Caco-2 (cell line): ENCODE measurements at places on chromosomes 13 and 19. TPM values are rescaled to one million over a fixed set of nuclear protein-coding genes. Genes with fewer than 3 reads are reported as not detected.

DNA sequence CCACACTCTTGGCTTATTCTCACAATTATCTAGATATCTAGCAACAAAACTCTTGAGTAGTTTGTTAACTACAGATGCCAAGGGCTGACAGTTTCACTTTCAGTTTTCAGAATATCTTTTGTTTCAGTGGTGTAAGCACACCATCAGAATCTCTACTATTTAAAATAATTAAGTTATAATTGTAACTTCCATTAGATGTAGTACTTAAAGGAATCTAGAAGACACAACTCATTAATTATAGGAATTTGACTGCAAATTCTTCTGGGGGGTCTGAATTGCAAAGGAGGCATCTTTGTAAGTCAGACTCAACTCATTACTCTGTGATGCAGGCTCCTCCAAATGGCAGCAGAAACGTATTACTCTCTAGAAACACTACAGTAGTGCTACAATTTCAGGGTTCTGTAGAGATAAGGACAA lies 44.9 kb upstream of the USPL1 start:
- no peak for DNase-seq

GRCh38 chr19:10976131-10976892 lies 15.5 kb downstream of the SMARCA4 start:
- DNase-seq: no peak

GRCh38 chr13:22047785-22048104 lies 376.9 kb downstream of the FGF9 start:
- no peak for DNase-seq

- DNase-seq: no peak
These were observed 129.4 kb downstream of the TUBA3C start for GRCh38 chr13:19052180-19052579.

DNA sequence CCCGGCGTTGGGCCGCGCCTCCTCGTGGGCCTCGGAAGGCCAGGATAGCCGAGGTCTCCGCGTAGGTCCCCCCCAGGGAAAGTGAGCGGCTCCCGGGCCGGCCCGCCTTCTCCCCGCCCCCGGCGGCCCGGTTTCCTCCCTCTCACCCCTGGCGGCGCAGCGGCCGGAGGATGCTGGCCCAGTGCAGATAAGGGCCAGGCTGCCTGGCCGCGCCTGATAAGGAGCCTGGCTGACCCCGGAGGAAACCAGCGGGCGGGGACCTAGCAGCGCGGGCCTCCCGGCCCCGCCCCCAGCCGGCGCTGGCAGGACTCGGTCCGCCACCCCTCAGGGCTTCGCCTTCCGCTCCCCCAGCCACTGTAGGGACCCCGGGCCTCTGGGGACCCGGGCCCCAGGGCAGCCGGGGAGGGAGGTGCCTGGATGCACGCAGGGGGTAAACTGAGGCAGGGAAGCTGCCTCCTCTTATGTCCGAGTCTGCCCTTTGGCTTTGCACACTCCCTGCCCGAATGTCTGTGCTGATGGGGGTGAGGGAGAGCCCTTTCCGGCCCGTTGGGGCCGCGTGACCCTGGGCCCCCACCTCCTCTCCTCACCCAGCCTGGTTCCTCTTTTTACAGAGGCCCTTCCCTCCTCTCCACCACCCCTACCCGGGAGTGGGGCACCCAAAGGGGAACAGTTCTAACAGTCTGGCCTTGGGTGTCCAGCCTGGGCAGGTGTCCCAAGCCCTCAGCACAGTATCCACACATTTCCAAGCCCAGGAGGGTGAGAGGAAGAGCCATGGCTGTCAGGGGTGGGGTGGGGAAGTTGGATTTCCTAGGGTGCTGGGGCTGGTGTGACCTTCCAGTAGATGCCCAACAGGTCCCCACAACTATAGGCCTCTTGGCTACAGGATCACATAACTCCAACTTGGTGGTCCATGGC lies at the start of gene LYL1:
LYL1 (minus strand) TSS at position 193 of the 915 bp plus-strand sequence. CDS start 1,687 bp downstream, outside the sequence.
- DNase-seq: peak; percentile 75

DNA sequence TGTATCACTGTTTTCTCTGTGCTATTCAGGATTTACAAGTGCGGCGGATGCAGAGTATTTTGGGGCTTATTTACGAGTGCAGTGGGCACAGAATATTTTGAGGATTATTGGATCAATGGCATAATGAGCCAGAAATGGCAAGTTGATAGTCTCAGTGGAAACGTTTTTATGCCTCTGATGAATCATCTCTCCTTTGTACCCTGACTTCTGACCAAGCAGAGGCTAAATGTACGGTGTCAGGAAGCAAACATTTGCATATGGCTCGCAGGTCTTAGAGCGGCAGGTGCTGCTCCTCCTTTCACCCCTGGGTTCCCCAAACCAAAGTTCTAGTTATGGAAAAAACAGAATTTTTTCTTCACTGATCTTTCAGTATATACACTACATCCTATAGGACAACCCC lies 94.5 kb downstream of the LIG4 start:
- DNase-seq: no peak

GRCh38 chr13:75694722-75695121 lies 58.6 kb downstream of the LMO7 start:
- no peak for DNase-seq

GRCh38 chr19:14166999-14167575 lies 30.7 kb upstream of the ASF1B start:
- no peak for DNase-seq

DNA sequence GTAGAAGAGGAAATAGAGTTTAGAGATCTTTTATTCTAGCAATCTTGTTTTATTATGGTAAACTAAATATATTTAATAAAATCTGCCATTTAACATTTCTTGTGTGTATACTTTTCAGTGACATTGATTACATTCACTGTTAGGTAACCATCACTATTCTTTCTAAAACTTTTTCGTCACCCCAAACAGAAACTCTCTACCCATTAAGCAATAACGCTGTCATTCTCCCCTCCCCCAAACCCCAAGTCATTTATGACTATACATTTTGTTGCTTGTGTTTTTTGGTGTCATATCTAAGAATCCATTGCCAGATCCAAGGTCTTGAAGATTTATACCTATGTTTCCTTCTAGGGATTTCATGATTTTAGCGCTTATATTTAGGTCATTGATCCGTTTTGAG lies 10.6 kb downstream of the URI1 start:
- no peak for DNase-seq

DNA sequence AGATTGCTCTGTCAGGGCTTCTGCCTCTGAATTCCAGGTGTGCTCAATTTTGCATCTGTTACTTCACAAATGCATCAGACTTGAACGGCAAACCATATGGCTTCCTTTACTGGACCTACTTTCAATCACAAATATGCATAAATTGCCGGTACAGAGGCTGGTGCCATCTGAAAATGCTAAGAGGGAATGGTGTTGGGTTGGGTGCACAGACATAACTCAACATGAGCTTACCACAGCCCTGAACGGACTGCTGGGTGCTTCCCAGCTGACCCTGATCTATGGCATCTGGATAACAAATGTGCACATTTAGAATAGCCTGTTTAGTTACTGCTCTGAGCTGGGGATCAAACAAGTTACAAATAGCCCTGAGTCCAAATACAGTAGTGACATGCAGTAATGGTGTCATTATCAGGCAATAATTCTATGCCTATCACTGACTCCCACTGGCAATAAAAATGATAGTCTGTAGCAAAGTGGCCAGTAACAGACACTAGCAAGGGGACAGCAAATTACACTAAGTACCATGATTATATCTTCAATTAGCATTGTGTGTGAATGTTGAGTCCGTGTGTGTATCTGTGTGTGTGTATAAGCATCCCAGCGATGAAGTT lies 927.3 kb downstream of the DIAPH3 start:
- no peak for DNase-seq

Gene CEACAM8
- not detected in 2 replicates for total RNA-seq

Gene DLL3
- 1.7 and 2.7 TPM in 2 replicates for total RNA-seq

Gene ARL11
- not detected in 2 replicates for total RNA-seq

Gene LRRC4B
- total RNA-seq: 0.30 and 0.54 TPM in 2 replicates

Gene C19orf33
- total RNA-seq: 12.7 and 18.6 TPM in 2 replicates

Gene CNFN
- total RNA-seq: 4.1 and 5.3 TPM in 2 replicates

Gene F10
- 26.3 and 34.3 TPM in 2 replicates for total RNA-seq
